ENCODE measurements at places on chromosomes 5 and 9.

DNA sequence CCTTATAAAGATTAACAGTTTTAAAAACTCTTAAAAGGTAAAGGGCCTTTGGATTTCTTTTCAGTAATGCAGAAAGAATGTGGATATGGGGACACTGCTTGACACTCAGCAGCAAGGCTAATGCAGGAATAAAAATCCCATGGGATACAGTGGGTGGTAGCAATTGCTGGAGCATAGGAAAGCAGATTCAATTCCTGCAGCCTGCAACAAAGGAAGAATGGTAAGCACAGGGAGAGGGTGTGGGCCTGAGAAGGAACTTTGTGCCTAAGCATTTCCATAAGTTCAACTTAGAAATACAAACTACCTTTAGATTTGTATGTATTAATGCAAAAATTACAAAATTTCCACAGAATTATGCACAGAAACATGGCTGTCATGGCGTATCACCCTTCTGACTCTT is 65.8 kb upstream of the CDK5RAP2 start:
- DNase-seq = no peak

- DNase-seq = no peak
Observed at GRCh38 chr5:99004960-99005359, 76.2 kb upstream of the CHD1 start.

GRCh38 chr5:95609711-95610110 is 10.2 kb upstream of the GPR150 start:
- DNase-seq = no peak

DNA sequence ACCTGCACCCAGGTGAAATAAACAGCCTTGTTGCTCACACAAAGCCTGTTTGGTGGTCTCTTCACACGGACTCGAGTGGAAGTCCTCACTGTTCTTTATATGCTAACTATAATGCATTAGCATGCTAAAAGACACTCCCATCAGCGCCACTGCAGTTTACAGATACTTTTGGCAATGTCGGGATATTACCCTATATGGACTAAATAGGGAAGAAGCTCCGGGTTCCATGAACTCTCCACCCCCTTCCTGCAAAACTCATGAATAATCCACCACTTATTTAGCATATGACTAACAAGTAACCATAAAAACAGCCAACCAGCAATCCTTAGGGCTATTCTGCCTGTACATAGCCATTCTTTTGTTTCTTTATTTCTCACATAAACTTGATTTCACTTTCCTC is 426.2 kb upstream of the PTPRD start:
- DNase-seq = no peak

- DNase-seq = no peak
Observed at GRCh38 chr9:4504250-4504649, 14.0 kb downstream of the SLC1A1 start.

DNA sequence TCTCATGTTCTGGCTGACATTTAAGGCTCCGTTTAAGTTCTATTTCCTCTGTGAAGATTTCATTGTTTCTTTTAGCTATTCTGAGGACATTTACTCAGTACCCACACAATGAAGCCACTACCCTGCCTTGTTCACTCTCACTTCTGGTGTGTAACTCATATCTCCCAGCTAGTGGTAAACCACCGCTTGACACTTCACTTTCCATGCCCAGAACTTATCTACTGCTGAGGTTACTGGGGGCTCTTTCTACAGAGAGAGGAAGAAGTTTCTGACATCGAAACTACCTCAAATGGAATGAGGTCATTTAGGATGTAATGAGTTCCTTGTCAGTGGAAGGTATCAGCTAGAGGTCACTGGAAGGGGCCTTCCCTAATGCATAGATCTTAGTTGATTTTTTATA is 501.5 kb downstream of the DMAC1 start:
- peak; percentile 34 for DNase-seq

DNA sequence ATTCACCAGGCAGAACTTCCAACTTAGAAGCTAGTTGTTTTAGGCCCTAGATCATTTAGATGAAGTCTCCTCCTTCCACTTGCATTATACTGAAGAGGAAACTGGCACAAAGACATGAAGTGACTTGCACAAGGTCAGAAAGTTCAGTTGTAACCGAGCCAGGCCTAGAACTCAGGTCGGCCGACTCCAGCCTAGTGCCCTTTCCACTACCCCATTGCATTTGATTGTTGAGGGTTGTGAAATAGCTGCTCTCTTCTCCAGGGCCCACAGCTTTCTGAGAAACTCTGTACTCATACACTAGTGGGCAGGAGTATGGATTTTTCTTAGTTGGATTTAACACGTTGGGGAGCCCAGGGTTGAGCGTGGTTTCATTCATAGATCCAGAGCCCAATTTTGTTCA is 5.6 kb downstream of the ZNF462 start:
- DNase-seq = no peak

DNA sequence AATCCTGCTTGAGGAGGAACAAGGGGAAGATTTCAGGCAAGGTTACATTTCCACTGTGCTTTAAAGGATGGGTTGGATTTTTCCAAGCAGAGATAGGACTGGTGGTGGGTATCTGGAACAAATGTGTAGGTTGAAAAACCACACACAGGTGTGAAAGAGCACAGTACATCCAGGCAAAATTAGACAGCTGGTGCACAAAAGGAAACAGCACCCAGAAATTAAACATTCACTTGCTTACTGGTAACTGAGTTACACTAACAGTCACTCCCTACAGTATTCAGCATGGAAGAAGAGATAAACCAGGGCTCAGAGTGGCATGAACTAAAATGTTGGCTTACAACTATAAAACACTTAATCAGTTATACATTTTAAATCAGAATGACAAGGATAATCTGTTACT is 81.5 kb upstream of the RASEF start:
- DNase-seq = no peak

DNA sequence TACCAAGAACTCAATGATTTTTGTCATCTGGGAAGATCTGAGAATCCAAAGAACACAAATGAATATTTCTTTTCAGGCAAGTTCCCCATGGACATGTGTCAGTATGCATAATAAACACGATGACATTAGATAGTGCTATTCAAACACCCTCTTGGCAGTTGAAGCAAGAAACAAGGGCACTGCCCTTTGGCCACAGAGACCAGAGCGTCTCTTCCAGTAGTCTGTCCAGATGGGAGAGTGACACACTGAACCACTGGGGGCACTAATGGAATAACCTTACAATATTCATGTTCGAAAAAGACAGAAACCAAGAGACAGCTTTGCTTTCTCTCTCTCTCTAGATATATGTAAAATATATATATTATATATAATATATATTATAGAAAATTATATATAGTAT is 301.9 kb downstream of the CTNND2 start:
- no peak for DNase-seq

GRCh38 chr9:87083986-87084385 is 136.7 kb upstream of the GAS1 start:
- DNase-seq = no peak

DNA sequence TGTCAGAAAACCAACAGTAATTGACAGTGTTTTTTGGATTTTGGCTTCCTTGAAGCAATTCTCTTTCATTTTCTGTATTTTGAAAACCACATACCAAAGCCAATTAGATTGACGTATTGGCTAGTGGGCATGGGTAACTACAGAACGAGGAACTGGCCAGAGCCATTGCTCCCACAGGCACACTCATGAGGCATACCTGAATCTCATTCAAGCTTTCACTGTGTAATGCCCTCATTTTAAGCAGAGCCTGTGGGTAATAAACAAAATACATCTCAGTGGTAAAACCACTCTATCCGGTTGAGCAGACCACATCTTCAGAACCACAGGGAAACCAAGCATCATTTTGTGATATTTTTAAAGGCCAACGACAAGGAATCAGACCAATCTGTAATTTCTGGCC is 394.1 kb downstream of the ZNF608 start:
- no peak for DNase-seq

DNA sequence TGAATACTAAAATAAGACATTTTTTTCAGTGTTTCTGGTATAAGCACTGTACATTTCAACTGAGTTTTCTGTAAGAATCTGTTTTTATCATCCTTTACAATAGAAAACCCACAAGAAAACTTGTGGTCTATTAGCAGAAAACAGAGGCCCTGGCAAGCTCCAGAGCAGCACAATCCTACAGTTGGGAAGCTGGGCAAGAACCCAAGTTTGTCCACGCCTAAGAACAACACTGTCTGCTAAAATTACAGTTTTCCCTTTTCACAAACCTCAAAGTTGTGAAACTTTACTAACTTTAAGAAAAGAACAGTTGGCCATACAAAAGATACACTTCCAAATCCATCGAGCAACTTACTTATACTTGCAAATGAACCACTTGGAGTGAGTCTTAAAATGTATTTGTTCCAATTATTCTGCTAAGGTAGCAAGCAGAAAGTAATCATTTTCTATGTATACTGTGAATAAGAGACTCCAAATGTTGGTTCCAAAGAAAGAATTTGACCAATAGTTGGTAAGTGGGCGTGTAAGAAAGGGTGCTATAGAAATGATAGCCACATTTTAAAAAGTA is 982.0 kb upstream of the ARRDC3 start:
- DNase-seq = no peak

DNA sequence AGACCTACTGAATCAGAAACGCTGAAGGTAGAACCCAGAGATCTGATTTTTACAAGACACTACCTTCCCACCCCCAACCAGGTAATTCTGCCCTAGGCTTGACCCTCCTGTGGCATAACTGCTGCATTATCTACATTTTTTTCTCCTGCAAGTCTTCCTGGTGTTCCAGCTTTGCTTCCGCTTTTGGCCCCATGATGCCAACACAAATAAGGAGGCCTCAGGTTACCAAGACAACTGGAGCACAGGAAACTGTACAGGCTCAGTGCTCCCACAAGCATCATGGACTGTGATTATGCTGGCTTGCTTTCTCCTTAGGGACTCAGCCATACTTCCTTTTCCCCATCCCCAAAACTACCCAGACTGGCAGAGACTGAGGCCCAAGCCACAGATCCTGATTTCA is 6.6 kb upstream of the MSMP start:
- no peak for DNase-seq

- no peak for DNase-seq
Observed at GRCh38 chr5:36870399-36871040, 6.0 kb upstream of the NIPBL start.

DNA sequence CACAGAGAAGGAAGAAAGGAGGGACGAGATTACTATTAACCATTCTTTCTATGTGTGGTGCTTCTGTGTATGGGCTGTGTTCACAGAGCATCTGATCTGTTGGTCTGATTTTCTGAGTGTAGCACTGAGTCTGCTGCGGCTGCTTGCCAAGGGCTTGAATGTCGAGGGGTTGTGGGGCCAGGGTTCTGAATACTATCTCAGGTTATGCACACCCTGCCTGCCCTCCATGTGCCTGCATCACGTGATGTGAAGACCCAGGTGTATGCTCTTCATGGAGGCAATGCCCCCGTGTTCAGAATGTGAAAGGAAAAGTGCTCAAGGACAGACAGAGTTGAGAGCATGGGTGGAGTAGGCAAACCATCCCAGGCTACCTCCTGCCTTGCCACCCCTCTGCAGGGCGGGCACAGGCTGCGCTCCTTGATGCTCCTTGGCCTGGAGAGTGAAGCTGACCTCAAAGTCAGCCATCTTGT is 254.9 kb downstream of the FANCC start:
- no peak for DNase-seq

All from stimulated activated CD8-positive, alpha-beta memory T cell treated with anti-CD3 and anti-CD28 coated beads, Interleukin-2, amount 100 ng/mL, for 48 hours (primary cell).